ENCODE measurements at places on chromosomes 12 and 14.

GRCh38 chr14:94646481-94646880, 34.3 kb downstream of the SERPINA3 start:
- DNase-seq = no peak

DNA sequence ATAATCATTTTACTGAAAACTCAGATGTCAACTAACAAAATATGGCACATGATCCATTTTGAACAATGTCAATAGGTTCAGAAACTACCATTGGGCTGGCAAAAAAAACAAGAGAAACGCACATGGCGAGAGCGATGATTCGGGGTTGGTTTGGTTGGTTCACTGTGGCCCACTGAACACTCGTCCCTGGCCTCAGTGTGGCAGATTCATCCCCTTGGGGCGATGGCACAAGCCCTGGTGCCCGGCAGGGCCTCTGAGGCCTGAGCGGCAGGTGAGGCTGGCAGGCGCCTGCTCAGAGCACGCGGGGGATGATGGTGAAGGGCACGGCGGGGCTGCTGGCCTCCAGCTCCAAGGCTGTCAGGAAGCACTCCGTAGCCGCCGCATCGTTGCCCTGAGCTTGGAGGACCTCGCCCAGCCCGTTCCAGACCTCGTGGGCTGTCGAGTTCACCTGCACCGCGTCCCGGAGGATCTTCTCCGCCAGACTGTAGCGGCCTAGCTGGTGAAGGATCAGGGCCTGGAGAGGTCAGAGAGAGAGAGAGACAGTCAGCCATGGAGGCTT, 144.3 kb downstream of the CALM1 start:
- no peak for DNase-seq

- no peak for DNase-seq
These were observed 10.7 kb upstream of the PHC1 start for GRCh38 chr12:8903646-8904045.

DNA sequence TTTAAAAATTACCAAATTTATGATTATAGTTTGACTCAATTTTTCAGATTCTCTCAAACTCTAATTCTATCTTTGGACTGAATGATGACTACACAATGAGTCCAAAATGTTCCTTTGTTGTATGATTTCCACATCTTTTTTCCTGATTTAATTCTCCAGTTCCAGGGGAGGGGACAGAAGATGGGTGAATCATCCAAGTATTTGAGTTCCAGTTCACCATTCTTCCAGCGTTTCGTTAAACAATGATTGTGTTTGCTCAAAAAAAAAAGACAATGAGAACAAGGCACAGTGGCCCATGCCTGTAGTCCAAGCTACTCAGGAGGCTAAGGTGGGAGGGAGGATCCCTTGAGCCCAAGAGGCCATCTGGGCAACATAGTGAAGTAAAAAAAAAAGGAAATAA, 23.8 kb downstream of the BAZ1A start:
- DNase-seq = peak; percentile 18

DNA sequence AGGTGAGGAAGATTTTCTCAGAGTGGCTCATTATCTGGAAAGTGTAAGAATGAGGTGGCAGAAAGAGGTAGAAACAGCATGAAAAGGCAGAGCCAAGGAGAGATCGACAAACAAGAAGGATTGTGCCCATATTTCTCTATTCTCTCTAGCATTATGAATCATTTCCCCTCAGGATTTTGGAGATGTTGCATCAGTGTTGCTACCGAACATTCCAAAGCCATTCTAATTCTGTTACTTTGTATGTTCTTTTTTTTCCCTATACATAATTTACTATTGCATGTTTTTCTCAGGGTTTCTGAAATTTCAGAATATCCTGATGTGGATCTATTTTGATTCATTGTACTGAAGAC, 61.4 kb downstream of the KICS2 start:
- peak; percentile 53 for DNase-seq
